Activated T-cell treated with anti-CD3 and anti-CD28 coated beads, Interleukin-2, amount 50 U/mL, for 1 hour (primary cell): ENCODE measurements at places on chromosomes 6 and 20.

DNA sequence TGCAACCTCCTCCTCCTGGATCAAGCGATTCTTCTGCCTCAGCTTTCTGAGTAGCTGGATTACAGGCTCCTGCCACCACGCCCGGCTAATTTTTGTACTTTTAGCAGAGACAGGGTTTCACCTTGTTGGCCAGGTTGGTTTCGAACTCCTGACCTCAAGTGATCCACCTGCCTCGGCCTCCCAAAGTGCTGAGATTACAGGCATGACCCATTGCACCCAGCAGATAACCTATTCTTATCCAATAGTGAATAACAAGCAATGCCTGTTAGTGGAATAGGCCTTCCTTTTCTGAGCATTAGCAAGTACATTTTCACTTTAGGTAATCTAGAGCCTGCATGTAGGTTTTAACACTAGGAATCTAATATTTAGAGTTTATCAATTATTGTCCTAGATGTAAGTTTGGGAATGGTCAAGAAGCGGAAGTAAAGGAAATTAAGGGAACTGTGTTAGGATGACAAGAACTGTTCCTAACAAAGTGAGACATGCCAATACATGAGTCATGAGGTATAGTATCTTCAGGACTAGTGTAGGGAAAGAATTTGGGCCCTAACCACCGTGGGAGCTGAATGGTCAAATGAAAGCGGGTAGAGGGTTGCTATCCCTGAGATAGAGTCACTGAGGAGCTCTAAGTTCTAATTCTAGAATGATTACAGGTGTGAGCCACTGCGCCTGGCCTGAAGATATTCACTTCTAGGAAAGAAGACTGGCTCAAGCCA lies 15.0 kb downstream of the BLTP3A start:
- no peak for DNase-seq

DNA sequence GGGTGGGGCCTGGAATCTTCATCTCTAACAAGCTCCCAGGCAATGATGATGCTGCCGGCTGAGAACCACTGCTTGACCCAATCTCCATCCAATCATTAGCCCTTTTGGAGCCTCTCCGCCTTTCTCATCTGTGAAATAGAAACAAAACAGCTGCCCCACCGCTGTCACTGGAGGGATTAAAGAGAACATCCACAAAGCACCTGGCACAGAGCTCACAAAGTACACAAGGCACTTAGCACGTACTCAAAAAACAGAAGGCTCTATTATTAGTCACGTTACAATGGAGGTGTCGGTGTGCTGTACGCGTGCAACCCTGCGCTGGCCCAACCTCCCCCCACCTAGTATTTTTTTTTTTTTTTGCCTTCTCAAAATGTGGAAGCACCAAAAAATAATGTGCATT lies 213.5 kb upstream of the ARID1B start:
- DNase-seq: no peak

DNA sequence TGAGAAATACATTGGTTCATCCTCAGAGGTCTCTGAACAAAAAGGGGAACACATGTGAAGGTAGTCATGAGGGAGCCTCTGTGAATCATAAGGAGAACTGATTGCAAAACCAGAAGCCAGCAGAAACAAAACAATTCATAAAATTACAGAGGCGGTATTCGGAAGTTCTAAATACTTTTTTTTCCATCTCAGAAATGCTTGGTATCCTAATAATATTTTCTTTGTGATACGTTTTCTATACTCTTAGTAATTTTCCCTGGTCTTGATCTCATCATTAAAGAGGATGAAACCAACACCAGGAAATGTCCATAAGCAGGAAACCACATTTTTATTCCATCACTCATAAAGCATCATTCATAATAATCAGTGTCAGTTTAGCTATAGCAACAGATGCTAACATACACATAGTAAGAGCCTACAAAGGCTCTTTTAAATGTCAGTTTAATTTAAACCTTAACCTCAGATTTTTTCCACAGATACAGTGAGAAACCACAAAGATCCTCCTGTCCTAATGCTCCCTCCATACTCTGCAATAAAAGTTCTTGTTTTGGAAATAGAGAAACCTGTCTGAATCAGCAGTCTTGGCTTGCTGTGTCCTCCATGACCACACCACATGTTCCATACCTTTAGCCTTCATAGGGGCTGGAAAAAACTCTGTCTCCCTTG lies 29.2 kb downstream of the SGK1 start:
- no peak for DNase-seq

DNA sequence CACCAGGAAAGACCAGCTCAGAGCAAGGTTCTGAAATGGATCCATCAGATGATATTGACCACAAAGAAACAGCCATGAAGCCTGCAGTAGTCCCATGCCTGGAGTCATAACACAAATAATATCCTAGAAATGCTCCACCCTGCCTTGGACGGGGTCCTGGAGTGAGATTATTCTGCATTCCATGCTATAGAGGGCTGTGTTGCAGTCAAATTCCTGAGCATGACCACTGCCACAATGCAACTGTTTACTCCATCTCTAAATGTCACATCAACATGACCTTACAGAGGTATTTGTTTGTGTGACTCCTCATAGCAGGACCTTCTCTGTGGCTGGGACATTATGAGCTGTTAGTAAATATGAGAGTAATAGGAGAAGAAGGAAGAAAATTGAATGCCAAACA lies 257.5 kb upstream of the TCF21 start:
- no peak for DNase-seq

DNA sequence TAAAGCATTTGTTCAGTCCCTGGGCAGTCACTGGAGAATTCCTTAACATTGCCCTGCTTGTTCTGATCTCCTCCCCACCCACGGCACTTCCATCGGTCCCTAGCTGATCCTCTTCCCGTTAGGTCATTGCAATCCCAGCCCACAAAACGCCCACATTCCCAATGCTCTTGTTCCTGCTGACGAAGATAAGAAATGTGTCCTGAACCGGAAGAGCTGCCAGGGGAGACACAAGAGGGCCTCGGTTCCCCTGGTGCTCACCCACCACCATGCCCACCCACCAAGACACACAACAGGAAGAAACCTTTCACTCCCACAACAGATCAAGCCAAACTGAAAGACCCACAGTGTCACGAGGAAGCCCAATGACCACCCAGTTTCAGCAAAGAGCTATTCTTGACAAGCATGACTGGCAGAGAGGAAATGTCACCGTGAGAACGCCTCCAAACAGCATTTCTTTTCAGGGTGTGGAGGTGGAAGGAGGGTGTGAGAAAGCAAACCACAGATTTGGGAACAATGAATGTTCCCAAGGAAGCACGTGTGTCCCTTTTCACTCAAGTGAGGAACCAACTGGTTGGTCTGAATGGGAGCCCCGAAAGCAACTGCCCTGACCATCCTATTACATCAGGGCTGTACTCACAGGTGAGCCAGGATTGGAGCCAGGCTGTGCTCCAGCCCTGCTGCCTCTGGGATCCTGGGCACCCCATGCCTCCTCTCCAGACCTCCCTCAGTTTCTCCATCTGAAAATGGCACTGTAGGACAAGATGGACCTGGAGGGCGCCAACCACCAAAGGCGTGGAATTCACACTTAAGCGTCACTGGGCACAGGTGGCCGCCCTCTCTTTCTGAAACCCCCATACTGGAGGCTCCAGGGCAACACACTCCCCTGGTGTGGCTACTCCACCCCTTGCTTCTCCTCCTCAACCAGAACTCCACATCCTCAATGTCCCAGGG lies 97.5 kb downstream of the ZMYND8 start:
- no peak for DNase-seq
